ENCODE measurements at places on chromosomes 12 and 14. TPM values are rescaled to one million over a fixed set of nuclear protein-coding genes. Genes with fewer than 3 reads are reported as not detected.

DNA sequence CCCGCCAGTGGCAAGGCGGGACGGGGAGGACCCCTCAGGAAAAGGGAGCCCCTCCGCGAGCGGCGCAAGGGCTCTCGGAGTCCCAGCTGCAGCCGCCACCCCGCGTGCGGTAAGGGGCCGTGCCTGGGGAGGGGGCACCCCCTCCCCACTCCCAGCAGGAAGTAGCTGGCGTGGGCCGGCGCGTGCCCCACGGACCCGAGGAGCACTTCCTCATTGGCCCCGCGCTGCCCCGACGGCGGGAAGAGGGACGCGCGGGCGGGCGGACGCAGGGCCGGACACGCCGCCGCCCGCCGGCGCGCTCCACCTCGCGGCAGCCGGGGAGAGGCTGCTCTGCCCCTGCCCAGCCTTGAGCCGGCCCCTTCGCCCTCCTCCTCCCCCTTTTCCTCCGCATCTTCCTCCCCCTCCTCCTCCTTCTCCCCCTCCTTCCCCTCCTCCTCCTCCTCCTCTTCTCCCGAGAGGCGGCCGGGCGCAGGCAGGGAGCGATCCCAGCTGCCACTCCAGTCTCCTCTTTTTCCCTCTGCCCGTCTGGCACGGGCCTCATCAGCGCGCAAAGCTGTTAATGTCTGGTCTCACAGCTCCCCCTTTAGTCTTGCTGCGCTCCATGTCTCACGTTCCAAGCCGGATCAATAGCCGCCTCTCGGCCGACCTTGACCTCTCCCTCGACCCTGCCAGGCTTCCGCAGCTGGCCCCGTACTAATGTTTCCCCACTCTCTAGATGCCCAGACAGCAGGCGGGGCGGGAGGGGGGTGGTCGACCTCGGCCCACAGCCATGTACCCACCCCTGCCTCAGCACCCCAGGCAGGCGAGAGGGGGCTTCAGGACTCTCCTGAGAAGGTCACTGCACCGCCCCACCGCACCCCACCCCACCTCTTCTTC lies 2.6 kb upstream of the BCL11B start:
- peaks cover 83% of the 10 kb centered on the region for H3K27me3 ChIP-seq
- H3K4me3 ChIP-seq, result peak overlapping the region; percentile 44
- peak; percentile 97 for DNase-seq
- peaks cover 28% of the 10 kb centered on the region for H3K4me1 ChIP-seq
- no peaks in the 10 kb centered on the region for H3K36me3 ChIP-seq
- no peak overlapping the region for H3K27ac ChIP-seq

GRCh38 chr12:26846416-26846815 lies 13.4 kb upstream of the ITPR2 start:
- H3K36me3 ChIP-seq, result no peaks in the 10 kb centered on the region
- H3K4me1 ChIP-seq, result no peaks in the 10 kb centered on the region
- H3K27ac ChIP-seq, result no peak overlapping the region
- no peak overlapping the region for H3K4me3 ChIP-seq
- DNase-seq, result no peak
- H3K27me3 ChIP-seq, result no peaks in the 10 kb centered on the region

DNA sequence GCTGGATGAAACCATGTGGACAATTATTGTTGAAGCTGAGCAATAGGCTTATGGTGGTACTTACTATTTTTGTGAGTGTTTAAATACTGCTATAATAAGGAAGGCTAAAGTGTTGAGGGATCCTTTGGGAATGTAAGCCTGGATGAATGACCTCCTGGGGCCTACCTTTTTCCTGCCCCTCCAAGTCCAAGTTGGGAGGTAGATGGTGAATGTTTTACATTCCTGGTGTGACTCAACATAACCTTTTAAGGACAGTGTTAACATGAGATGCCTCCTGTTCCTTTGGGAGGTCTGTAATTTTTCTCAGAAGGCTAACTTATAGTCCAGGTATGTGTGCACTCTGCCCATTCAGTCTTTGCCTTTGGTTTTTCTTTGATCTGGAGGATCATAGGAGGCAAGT lies 315.9 kb downstream of the NRXN3 start:
- H3K36me3 ChIP-seq, result no peaks in the 10 kb centered on the region
- no peak for DNase-seq
- no peak overlapping the region for H3K27ac ChIP-seq
- H3K4me3 ChIP-seq, result no peak overlapping the region

- no peaks in the 10 kb centered on the region for H3K27me3 ChIP-seq
- no peak overlapping the region for H3K27ac ChIP-seq
- H3K4me3 ChIP-seq, result no peak overlapping the region
- DNase-seq, result no peak
- no peaks in the 10 kb centered on the region for H3K4me1 ChIP-seq
- no peaks in the 10 kb centered on the region for H3K36me3 ChIP-seq
Measured at GRCh38 chr14:55838529-55839052, 258.6 kb downstream of the KTN1 start.

DNA sequence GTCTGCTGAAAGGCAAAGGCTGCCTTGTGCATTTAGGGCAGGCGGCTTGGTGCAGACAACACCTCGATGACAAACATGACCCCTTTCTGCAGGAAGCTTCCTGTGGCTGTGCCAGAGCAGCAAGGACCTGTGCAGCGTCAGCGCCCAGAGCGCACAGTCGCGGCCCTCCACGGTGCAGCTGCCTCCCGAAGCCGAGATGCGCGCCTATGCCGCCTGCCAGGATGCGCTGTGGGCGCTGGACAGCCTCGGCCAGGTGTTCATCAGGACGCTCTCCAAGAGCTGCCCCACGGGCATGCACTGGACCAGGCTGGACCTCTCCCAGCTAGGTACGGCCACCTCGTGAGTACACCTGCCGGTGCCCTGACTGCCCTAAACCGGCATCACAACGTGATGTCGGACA lies 57.3 kb downstream of the ANKRD9 start:
- no peak for DNase-seq
- no peaks in the 10 kb centered on the region for H3K36me3 ChIP-seq
- no peaks in the 10 kb centered on the region for H3K4me1 ChIP-seq
- no peak overlapping the region for H3K4me3 ChIP-seq

DNA sequence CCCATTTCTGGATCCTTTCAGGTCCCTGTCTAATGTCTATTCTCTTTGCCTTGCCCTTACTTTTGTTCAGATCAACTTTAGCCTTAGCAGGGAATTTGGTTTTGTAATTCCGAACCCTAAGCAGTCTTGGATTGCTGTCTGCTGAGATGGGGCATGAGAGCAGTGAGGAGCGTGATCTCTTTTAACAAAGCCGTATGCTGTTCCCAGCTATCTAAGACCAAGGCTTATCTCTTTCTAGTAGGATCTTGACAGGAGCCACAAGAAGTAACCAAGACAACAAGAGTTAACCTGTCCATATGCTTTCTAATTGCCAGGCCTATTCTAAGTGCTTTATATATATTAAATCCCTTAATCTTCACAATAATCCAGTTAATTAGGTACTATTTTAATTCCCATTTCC lies 4.5 kb upstream of the DHRS7 start:
- no peak overlapping the region for H3K4me3 ChIP-seq
- DNase-seq, result no peak
- no peak overlapping the region for H3K27ac ChIP-seq

DNA sequence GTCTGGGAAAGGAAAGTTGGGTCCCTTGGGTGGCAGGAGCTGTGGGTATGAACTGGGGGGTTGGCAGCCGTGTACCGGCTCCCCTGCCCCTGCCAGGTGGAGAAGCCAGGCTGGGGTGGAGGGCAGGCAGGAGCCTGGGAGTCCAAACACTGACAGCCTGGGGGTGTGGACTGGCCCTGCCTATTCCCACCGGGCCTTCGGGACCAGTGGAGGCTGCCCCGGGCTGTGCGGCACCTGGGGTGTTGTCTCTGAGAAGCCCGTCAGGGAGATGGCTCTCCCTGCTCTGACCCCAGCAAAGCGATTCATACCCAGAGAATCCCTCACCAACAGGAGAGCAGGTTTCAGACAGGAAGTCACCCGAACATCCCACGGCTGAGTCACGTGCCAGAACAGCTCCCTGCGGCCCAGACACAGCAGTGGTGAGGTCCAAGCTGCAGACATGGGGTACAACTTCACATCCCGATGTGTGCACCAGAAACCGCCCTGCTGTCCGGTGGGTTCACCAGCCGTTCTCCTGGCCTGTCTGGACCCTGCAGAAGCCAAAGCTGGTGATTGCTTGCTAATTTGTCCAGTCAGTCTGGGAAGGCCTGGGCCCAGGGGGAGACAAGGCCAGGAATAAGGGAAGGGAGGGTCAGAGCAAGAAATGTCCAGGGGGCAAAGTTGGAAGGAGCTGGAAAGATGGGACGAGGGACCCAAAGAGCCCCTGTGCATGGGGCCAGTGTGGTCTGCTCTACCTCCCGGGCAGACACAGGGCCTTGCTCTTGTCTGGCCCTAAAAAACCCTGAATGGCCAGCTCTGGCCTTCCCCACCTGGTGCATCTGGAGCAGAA lies 2.1 kb upstream of the GPR132 start:
- H3K4me3 ChIP-seq, result no peak overlapping the region
- DNase-seq, result no peak
- no peaks in the 10 kb centered on the region for H3K36me3 ChIP-seq
- peaks cover 13% of the 10 kb centered on the region for H3K4me1 ChIP-seq
- H3K27ac ChIP-seq, result no peak overlapping the region

GRCh38 chr14:101894365-101895081 lies 69.8 kb upstream of the DYNC1H1 start:
- H3K4me3 ChIP-seq, result no peak overlapping the region
- H3K4me1 ChIP-seq, result no peaks in the 10 kb centered on the region
- DNase-seq, result no peak
- H3K36me3 ChIP-seq, result peaks cover 11% of the 10 kb centered on the region

- no peak overlapping the region for H3K27ac ChIP-seq
- DNase-seq, result peak; percentile 37
- no peaks in the 10 kb centered on the region for H3K27me3 ChIP-seq
- peaks cover 43% of the 10 kb centered on the region for H3K4me1 ChIP-seq
- peak overlapping the region; percentile 95 for H3K4me3 ChIP-seq
Measured at GRCh38 chr14:95533822-95534221, 1.0 kb upstream of the GLRX5 start.

DNA sequence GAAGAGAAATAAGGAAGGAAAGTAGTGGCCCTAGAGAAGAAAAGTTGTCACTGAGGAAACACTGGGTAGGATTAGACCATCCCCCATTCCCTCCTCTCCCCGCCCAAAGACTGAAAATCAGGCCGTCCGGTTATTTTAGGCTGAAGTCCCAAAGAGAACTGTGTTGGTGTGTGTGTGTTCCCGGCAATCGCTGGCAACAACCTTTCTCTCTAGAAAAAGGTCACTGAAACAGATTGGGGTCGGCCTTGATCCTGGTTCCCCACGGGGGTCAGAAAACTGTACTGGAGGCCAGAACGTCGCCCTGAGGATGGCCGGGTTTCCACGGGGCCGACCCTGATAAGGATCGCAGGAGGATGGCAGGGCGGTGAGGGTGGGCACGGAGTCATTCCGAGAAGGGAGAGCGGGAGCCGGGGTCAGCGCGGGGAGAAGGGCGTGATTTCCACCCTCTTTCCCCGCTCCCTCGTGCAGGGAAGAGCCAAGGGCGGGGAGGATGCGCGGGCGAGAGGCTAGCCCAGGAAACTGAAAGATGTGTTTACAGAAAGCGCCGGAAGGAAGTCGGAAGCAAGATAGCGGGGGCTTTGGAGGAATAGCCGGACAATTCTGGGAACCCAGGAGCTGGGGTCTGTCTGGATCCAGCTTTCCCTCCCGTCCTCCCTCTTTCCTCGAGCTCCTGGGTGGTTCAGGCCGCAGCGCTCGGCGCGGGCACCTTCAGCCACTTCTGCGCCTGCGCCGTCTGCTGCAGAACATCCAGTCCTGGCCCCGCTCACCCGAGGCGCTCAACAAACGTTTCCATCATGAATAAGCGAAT lies 25.3 kb upstream of the SPTLC2 start:
- H3K4me1 ChIP-seq, result no peaks in the 10 kb centered on the region
- DNase-seq, result no peak
- H3K27ac ChIP-seq, result no peak overlapping the region
- no peak overlapping the region for H3K4me3 ChIP-seq

- H3K27ac ChIP-seq, result no peak overlapping the region
- peaks cover 8% of the 10 kb centered on the region for H3K4me1 ChIP-seq
- no peaks in the 10 kb centered on the region for H3K27me3 ChIP-seq
- no peak for DNase-seq
- H3K4me3 ChIP-seq, result no peak overlapping the region
- H3K36me3 ChIP-seq, result no peaks in the 10 kb centered on the region
Measured at GRCh38 chr12:25689996-25690501, 137.0 kb upstream of the LMNTD1 start.

DNA sequence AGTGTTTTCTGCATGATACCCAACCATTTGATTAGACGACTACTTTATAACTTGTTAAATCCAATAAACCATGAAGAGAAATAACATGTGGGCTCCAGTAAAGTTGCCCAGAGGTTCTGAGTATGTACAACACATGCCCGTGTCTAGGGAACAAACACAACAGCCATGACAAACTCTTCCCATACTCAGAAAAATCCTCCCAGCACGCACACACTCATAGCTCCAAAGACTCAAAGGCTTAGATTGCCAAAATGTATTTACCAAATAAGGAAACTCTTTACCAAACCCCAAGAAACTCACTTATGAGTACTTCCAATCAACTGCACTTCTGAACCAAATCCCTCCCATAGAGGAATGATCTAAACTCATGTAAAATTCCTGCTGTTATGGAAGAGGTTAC lies 17.3 kb downstream of the SART3 start:
- no peak overlapping the region for H3K4me3 ChIP-seq
- no peaks in the 10 kb centered on the region for H3K4me1 ChIP-seq
- H3K27me3 ChIP-seq, result no peaks in the 10 kb centered on the region

DNA sequence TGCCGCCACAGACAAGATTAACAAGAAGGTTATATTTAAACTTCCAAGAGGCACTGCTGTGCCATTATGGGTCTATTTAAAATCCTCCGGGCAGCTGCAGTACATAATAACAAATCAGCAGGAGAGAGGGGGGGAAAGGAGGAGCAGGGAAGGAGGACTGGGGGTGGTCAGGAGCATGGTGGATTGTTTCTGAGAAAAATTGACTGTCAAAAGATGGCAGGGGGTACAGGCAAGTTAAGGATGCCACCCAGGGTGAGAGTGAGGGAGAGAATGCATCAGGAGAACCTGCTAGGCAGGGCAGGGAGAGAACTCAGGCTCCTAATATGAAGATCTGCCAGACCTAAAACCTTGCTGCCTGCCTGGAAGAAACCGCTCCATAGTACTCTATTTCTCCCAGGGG lies 181.8 kb downstream of the GRIN2B start:
- peaks cover 19% of the 10 kb centered on the region for H3K4me1 ChIP-seq
- no peaks in the 10 kb centered on the region for H3K27me3 ChIP-seq
- H3K4me3 ChIP-seq, result no peak overlapping the region
- peak; percentile 30 for DNase-seq
- H3K27ac ChIP-seq, result peak overlapping the region; percentile 16

- H3K4me1 ChIP-seq, result no peaks in the 10 kb centered on the region
- H3K4me3 ChIP-seq, result no peak overlapping the region
- no peaks in the 10 kb centered on the region for H3K36me3 ChIP-seq
Measured at GRCh38 chr12:16148938-16149337, 128.5 kb downstream of the SLC15A5 start.

GRCh38 chr14:80433811-80434210 lies 222.5 kb upstream of the DIO2 start:
- no peaks in the 10 kb centered on the region for H3K36me3 ChIP-seq
- H3K4me1 ChIP-seq, result no peaks in the 10 kb centered on the region
- H3K4me3 ChIP-seq, result no peak overlapping the region
- no peak for DNase-seq
- H3K27me3 ChIP-seq, result no peaks in the 10 kb centered on the region

- no peak for DNase-seq
- peaks cover 8% of the 10 kb centered on the region for H3K4me1 ChIP-seq
- H3K4me3 ChIP-seq, result no peak overlapping the region
- H3K27ac ChIP-seq, result no peak overlapping the region
Measured at GRCh38 chr14:24851837-24852236, 198.1 kb downstream of the STXBP6 start.

TTC6 gene
- total RNA-seq, result 2.6 TPM

FAM181A gene
- total RNA-seq, result not detected

CISTR gene
- total RNA-seq, result not detected

WSCD2 gene
- 6.6 TPM for total RNA-seq

PTPRB gene
- 0.06 TPM for total RNA-seq

IL26 gene
- total RNA-seq, result not detected

TMTC2 gene
- 25.5 TPM for total RNA-seq

RBM23 gene
- 170 TPM for total RNA-seq

PPP1R36 gene
- 0.81 TPM for total RNA-seq

KRT6C gene
- not detected for total RNA-seq

NR2C1 gene
- total RNA-seq, result 84.2 TPM

All from neural progenitor cell (in vitro differentiated cells).